NCI-H1436 treated with DMSO at 0.1 percent for 48 hours (cell line): ENCODE measurements at places on chromosomes 4 and X.
A peak's percentile ranks its signal among the peaks of the same experiment; 100 is the strongest.

DNA sequence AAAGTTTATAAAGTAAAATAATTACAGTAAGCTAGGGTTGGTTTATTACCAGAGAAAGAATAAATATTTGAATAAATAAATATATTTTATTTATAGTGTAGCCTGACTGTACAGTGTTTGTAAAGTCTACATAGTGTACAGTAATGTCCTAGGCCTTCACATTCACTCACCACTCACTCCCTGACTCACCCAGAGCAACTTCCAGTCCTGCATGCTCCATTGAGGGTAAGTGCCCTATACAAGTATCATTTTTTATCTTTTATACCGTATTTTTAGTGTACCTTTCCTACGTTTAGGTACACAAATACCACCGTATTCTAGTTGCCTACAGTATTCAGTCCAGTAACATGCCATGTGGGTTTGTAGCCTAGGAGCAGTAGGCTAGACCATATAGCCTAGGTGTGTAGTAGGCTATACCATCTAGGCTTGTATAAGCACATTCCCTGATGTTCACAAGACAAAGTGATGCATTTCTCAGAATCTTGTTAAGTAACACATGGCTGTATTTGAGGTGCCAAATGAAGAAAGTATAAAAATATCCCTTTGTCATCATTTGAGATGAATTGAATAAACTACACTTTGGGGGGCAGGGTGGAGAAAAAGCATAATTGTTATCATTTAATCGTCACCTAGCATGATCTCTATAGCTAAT lies 14.7 kb upstream of the KLHL8 start:
- no peak for DNase-seq

GRCh38 chrX:20571611-20572010 lies 304.9 kb upstream of the RPS6KA3 start:
- no peak for DNase-seq

DNA sequence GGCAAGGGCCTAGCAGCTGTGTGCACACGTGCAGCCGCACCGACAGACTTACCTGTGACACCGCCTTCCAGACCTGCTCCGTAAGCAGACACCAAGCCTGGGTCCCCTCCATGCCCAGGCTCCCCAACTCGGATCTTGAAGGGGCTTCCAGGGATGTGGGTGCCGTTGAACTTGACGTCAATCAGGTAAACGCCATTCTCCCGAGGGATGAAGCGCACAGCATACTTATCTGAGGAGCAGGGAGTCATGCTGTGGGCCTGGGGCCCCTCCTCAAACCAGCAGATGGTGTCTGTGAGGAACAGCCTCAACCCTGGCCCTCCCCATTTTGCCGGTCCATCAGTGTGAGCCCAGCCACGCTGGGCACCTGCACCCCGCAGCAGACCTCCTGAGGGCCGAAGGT lies 24.5 kb downstream of the FLNA start:
- no peak for DNase-seq

GRCh38 chr4:181796502-181796901 lies 446.7 kb upstream of the TENM3 start:
- DNase-seq = no peak

DNA sequence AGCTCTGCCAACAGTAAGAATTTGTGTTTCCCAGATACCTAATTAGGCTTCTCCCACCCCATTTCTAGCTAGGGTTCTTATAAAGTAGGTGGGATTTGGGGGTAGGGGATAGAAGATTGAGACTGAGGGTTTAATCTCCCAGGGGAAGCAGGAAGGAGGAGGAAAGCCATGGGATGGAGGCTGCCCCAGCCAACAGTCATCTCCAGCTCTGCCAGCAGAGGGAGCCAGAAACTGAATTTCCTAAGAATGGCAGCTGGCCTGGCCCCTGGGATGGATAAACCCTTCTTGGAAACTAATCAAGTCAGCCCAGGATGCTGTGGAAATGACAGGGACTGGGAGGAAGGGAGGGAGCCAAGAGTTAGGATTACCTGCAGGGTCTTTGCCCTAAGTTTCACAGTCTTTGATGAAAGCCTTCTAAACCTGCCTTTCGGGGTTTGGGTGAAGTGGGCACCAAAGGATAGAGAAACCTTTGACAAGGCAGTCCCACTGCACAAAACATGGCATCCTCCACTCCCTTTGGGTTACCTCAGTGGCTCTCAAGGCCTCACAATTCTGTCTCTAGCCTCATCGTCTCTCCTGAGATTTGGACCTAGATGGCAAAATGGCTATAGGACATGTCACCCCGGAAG lies 6.7 kb upstream of the ERCC6L start:
- DNase-seq = peak; percentile 11

DNA sequence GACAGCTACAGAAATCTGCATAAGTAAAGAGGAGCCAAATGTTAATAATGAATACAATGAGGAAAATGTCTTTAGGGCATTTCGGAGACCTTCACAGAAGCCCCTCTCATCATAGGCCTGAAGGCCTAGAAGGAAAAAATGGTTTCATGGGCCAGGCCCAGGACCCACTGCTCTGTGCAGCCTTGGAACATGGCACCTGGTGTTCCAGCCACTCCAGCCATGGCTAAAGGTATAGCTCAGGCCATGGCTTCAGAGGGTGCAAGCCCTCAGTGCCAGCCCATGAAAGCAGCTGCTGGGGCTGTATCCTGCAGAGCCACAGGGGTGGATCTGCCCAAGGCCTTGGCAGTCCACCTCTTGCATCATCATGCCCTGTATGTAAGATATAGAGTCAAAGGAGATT lies 261.1 kb downstream of the SNCA start:
- DNase-seq = no peak

DNA sequence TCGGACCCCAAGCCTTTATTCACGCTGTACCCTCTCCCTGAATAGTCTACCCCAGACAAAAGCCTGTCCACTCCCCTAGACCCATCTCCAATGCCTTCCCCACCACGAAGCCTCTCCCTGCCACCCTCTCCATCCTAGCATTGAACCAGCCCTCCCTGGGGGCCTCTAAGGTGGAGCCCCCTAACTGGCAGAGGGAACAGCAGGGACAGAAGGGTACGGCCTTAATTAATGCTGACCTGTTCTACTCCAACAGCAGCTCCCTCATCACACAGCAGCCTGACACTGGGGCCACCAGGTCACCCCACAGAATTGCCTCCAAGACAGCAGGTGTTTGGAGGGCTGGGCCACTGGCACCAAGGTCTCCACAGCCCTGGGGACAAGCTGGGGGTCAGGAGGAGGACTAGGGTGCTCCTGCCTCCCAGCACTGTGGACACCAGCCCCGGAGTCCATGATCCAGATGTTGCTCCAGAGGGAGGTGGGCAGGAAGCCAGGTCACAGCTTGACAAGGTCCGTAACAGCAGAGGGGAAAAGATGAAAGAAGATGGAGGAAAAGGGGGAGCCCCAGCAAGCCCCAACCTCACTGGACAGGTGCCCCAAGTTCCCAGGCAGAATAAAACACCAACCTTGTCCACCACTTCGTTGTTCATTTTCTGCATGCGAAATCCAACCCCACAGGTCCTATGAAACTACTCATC lies 3.7 kb downstream of the CRMP1 start:
- DNase-seq = no peak
